ENCODE measurements at places on chromosomes 5 and 9. TPM values are rescaled to one million over a fixed set of nuclear protein-coding genes. Genes with fewer than 3 reads are reported as not detected.

The NMUR2 gene
- 0.05 TPM for total RNA-seq

The TYRP1 gene
- total RNA-seq, result 0.19 TPM

GRCh38 chr5:159913501-159913900 is 2.8 kb upstream of the ADRA1B start:
- H3K36me3 ChIP-seq, result no peaks in the 10 kb centered on the region
- DNase-seq, result no peak
- H3K4me3 ChIP-seq, result no peak overlapping the region
- H3K27me3 ChIP-seq, result peaks cover 14% of the 10 kb centered on the region
- no peak overlapping the region for H3K27ac ChIP-seq
- H3K4me1 ChIP-seq, result peaks cover 6% of the 10 kb centered on the region

GRCh38 chr5:97425511-97425910 is 242.5 kb upstream of the RIOK2 start:
- no peaks in the 10 kb centered on the region for H3K4me1 ChIP-seq
- DNase-seq, result no peak
- no peaks in the 10 kb centered on the region for H3K27me3 ChIP-seq

DNA sequence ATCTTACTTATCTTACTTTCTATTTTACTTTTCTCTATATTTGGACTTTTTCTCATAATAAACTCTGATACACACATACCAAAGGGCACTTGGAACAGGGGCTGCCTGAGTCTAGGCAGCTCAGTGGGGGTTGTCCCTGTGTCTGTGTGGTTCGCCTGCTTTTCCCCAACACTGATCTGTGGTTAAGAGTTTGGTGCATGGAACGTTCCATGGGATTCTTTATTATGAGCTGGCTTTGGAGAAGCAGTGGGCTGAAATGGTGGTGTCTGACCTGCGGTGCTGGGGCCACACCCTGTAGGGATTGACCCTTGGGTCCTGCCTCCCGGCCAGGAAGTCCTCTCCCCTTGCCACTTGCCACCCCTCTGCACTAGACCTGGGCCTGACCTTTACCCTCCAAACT is 47.4 kb downstream of the ANKRD33B start:
- no peak overlapping the region for H3K27ac ChIP-seq
- H3K4me3 ChIP-seq, result no peak overlapping the region
- H3K4me1 ChIP-seq, result peaks cover 3% of the 10 kb centered on the region

The PCDHGB5 gene
- total RNA-seq, result 1.6 TPM

Measured in thymus (tissue), 14 donors.